HL-60 (cell line): ENCODE measurements at places on chromosomes 2 and 18.

DNA sequence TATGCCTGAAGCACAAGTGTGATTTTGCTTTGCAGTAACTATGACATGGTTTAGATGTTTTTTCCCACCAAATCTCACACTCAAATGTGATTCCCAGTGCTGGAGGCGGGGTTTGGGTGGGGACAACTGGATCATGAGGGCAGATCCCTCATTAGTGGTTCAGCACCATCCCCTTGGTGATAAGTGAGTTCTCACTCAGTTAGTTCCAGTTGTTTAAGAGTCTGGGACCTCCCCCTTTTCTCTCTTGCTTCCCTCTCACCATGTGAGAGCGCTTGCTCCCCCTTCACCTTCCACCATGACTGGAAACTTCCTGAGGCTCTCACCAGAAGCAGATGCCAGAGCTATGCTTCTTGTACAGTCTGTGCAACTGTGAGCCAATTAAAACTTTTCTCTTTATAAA is 102.9 kb downstream of the NBAS start:
- DNase-seq = no peak

- no peak for DNase-seq
Measured at GRCh38 chr2:119291588-119292167, 68.0 kb downstream of the STEAP3 start.

DNA sequence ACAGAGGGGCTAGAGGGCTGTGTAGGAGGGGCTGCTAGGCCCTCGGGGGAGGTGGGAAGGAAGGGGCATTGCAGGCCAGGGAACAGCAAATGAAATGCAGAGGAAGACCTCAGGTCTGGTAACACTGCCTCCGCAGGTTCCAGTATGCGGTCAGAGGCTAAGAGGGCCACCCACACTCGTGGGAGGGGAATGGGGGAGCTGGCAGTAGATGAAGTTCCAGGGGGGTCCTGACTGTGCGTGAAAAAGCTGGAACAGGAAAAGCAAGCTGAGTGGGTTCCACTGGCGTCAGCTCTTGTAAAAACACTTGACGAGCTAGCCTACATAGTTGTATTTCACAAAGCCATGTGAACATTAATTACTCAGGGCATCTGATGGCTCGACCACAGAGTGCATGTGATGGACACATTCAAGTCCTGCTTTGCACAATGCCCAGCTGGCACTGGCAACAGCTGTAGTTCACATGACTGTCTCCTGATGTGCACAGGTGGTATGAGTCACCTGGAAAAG is 29.0 kb upstream of the PTPN4 start:
- no peak for DNase-seq

DNA sequence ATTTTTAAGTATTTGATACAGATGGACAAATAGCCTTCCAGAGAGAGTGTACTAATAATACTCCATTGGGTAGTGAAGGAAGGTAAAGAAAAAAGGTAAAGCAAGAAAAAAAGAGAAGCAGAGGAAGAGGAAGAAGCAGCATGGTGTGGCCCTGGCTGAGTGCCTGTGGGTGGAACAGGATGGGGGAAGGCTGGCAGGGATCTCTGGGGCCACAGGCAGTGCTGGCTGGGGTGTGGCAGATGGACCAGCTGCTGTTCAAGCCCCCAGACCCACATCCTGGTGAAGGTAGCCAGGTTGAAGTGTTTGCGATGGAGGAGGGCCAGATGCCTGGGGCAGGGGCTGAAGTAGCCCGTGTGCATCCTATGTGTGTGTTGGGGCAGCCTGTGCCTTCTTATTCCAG is 79.0 kb downstream of the DYSF start:
- DNase-seq = no peak

DNA sequence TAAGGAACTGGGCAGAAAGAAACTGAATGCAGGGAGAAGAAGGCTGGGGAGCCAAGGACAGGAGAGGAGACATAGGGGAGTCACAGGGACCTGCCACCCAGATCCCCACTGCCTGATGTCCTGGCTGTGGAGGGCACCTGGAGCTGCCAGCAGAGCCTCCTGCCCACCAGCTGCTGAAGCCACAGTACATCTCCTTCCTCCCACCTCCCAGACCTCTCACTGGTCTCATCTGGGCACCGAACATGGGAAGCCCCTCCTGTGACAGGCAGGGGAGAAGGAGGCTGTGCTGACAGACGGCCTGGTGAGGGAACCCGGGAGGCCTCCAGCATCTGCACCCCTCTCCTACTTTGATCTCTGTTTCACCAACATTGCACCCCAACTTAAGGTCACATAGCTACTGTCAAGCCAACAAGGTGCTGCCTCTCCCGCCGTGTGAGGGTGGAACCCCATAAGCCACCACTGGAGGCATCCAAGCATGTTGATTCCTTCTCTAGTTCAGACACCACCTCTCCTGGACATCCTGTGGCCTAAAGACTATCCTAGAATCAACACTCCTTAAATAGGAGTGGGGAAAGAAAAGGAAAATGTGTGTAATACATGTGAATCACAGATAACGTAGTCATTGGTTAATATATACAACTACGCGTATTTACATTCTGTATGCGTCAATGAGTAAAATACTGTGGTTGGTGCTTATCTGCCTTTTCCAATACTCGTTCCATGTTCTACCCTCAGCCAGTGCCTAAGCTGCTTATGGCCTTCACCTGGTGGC is 3.5 kb upstream of the RNPEPL1 start:
- no peak for DNase-seq

- DNase-seq = no peak
Measured at GRCh38 chr18:63648241-63648640, 4.2 kb upstream of the SERPINB4 start.

- DNase-seq = no peak
Measured at GRCh38 chr2:128695646-128696220, 377.1 kb upstream of the HS6ST1 start.

- DNase-seq = no peak
Measured at GRCh38 chr2:218407717-218408116, 8.0 kb downstream of the CTDSP1 start.
